MM.1S (cell line): ENCODE measurements at places on chromosomes 16 and 17.

DNA sequence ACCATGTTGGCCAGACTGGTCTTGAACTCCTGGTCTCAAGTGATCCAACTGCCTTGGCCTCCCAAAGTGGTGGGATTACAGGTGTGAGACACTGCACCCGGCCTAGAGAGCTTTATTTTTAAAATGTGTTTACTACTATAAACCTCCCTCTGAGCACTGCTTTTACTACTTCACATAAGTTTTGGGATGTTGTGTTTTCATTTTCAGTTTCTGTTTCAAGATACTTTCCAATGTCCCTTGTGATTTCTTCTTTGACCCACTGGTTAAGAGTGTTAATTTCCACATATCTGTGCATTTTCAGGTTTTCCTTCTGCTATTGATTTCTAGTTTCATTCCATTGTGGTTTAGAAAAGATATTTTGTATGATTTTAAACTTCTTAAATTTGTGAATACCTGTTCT lies 74.4 kb downstream of the NETO2 start:
- H3K27me3 ChIP-seq: no peaks in the 10 kb centered on the region
- no peak overlapping the region for H3K4me3 ChIP-seq
- peak; percentile 64 for DNase-seq
- no peaks in the 10 kb centered on the region for H3K36me3 ChIP-seq

- H3K36me3 ChIP-seq: no peaks in the 10 kb centered on the region
- no peak for DNase-seq
- H3K27me3 ChIP-seq: peaks cover 68% of the 10 kb centered on the region
- no peak overlapping the region for H3K27ac ChIP-seq
- no peak overlapping the region for H3K4me3 ChIP-seq
- no peaks in the 10 kb centered on the region for H3K4me1 ChIP-seq
Measured at GRCh38 chr17:2755891-2756724, 6.7 kb upstream of the CCDC92B start.

GRCh38 chr17:72764632-72765041 lies 327.9 kb downstream of the SLC39A11 start:
- no peak for DNase-seq
- no peaks in the 10 kb centered on the region for H3K4me1 ChIP-seq
- no peak overlapping the region for H3K27ac ChIP-seq
- H3K4me3 ChIP-seq: no peak overlapping the region
- H3K27me3 ChIP-seq: no peaks in the 10 kb centered on the region
- H3K36me3 ChIP-seq: no peaks in the 10 kb centered on the region

DNA sequence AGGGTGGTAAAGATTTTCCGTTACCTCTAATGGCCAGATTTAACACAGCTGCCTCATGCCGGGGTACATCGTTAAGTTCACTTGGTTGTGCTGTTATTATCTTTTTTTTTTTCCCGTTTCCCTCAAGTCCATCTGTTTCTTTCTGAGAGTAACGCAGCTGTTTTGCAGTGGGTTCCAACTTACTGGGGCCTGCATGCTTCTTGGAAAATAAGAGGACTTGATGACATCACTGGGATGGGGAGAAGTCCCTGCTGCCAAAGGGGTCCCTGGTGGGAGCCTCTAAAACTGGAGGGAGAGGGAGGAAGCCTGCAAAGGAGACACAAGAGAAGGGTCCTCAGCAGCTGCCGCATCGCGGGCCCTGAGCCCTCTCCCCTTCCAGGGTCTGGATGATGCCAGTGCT lies 77.8 kb upstream of the NOL11 start:
- H3K4me3 ChIP-seq: no peak overlapping the region
- no peak for DNase-seq
- H3K36me3 ChIP-seq: no peaks in the 10 kb centered on the region

- H3K4me3 ChIP-seq: peak overlapping the region; percentile 30; the same call in 1 of the 2 replicates
- H3K4me1 ChIP-seq: no peaks in the 10 kb centered on the region
- H3K36me3 ChIP-seq: no peaks in the 10 kb centered on the region
- DNase-seq: no peak
- no peaks in the 10 kb centered on the region for H3K27me3 ChIP-seq
Measured at GRCh38 chr16:22670551-22671041, 143.4 kb upstream of the HS3ST2 start.

- no peaks in the 10 kb centered on the region for H3K36me3 ChIP-seq
- no peaks in the 10 kb centered on the region for H3K27me3 ChIP-seq
- DNase-seq: no peak
- H3K4me1 ChIP-seq: no peaks in the 10 kb centered on the region
- H3K27ac ChIP-seq: no peak overlapping the region
Measured at GRCh38 chr17:57707892-57708291, 37.2 kb downstream of the CCDC182 start.

DNA sequence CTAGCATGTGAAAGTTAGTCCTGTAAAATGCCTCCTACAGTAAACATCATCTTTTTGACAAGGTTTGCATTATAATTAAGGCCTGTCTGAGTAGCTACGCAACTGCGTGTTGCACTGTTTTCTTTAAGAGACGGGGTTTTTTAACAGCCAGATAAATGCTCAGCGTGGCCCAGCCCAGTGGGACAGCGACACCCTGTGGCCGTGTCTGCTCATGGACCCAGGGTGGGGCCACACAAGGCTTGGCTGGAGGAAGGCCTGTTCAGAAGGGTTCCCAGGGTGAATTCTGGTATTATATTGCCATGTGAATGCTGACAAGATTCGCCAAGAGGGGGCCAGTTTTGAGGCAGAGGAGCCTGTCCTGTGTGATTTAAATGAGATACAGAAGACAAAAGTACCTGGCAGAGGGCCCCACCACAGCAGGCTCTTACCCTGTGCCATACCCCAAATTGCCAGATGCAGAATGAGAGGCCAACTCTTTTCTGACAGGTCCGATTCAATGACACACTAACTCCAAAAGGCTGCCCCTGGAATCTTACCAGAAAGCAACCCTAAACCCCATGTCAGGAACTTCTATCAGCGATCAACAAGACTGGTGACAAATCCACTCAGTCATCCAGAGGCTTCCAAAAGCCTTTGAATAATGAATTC lies 65.9 kb upstream of the IRX6 start:
- no peaks in the 10 kb centered on the region for H3K4me1 ChIP-seq
- H3K27me3 ChIP-seq: no peaks in the 10 kb centered on the region
- H3K4me3 ChIP-seq: no peak overlapping the region
- no peaks in the 10 kb centered on the region for H3K36me3 ChIP-seq
- no peak overlapping the region for H3K27ac ChIP-seq
- DNase-seq: no peak

DNA sequence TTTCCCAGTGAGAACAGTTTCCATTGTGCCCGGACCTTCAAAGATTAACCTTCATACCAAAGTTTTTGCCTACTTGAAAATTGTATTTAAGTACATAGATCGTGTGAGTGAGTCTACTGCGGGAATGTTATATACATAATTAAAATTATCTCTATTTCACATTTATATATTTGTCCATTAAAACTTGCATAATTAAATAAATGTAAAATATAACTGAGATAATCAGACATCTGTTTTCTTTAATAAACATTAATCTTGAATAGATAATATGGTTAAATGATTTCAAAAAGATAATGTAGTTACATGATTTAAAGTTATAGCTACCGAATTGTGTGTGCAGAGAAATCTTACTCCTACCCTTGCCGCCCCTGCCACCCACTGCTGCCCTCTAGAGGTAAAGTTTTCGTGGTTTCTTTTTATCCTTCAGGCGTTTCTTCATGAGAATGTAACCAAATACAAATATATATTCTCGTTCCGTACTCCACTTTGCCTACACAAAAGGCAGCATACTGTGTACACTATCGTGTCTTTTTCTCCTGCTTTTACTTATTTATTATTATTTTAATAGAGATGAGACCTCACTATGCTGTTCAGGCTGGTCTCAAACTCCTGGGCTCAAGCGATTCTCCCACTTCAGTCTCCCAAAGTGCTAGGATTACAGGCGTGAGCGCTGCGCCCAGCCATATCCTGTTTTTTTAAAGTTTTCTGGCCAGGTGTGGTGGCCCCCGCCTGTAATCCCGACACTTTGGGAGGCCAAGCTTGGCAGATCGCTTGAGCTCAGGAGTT lies 35.6 kb downstream of the RPA1 start:
- H3K27me3 ChIP-seq: no peaks in the 10 kb centered on the region
- DNase-seq: peak; percentile 56
- no peak overlapping the region for H3K4me3 ChIP-seq
- H3K4me1 ChIP-seq: no peaks in the 10 kb centered on the region

GRCh38 chr17:64551461-64551860 lies 44.7 kb downstream of the CEP95 start:
- no peak overlapping the region for H3K27ac ChIP-seq
- H3K36me3 ChIP-seq: no peaks in the 10 kb centered on the region
- H3K4me3 ChIP-seq: no peak overlapping the region
- H3K4me1 ChIP-seq: no peaks in the 10 kb centered on the region

- H3K27ac ChIP-seq: no peak overlapping the region
- H3K36me3 ChIP-seq: no peaks in the 10 kb centered on the region
- DNase-seq: no peak
- no peaks in the 10 kb centered on the region for H3K27me3 ChIP-seq
Measured at GRCh38 chr17:20938244-20938643, 104.6 kb downstream of the USP22 start.

DNA sequence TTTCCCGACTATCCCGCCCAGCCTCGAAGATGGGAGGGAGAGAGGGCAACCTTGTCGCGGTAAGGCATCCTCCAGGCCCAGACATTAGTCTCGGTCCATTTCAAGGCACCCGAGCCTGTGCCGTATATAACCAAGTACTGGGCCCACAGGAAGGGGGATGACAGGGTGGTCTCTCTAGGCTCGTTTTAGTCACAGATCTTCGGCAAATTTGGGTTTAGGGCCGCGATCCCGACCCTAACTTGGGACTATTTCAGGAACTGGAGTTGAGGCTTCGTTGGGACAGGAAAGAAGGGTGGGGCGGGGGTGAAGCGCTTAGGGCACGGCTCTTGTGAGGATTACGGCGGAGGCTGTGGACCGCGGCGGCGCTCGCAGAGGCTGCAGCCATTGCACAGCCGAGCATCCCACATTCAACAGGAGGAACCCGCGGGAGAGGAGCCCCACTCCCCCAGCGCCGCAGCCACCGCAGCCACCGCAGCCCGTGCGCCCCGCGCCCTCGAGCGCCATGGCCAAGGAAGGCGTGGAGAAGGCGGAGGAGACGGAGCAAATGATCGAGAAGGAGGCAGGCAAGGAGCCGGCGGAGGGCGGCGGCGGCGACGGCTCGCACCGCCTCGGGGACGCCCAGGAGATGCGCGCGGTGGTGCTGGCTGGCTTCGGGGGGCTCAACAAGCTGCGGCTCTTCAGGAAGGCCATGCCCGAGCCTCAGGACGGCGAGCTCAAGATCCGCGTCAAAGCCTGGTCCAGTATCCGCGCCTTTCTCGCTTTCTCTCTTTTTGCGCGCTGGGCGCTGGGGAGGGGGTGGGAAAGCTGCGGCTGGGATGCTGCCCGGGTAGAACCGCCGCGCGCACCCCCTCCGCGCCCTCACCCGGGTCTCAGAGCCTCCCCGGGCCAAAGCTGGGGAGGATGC lies at the start of gene VAT1L:
Gene VAT1L (plus strand): TSS at position 384 of the 904 bp plus-strand sequence. CDS start 119 bp downstream, at position 503.
- no peak within 1 kb of the TSS for H3K27ac ChIP-seq
- H3K4me3 ChIP-seq: peak within 1 kb of the TSS; percentile 57
- no peaks in the 10 kb centered on the region for H3K4me1 ChIP-seq
- peak; percentile 10 for DNase-seq

DNA sequence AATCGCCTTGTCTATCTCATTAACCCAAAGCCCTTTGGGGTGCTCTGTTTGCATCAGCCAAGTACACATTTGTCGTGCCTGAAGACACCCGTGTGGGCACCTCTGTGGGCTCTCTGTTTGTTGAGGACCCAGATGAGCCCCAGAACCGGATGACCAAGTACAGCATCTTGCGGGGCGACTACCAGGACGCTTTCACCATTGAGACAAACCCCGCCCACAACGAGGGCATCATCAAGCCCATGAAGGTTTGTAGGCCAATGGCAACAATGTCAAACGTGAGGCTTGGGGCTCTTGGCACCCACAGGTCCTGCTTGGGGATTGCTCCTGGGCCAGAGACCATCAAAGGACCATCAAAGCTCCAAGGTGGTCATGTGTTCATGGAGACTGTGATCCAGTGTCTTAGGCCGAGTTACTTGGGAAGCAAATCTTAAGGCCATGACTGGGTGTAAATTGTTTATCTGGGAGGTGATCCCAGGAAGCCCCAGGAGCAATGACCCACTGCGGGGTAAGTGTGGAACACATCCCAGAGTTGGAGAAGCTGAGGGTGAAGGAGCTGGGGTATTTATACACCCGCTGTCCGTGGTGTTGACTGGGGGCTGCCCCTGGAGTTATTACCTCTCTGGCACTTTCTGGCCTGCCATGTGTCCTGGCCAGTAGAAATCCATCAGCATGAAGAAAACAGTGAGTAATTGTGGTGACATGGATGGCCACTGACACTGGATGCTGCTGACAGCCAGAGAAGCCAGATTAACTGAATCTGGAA lies 24.0 kb downstream of the CDH5 start:
- DNase-seq: no peak
- H3K4me1 ChIP-seq: no peaks in the 10 kb centered on the region
- no peaks in the 10 kb centered on the region for H3K27me3 ChIP-seq
- no peak overlapping the region for H3K27ac ChIP-seq
- H3K36me3 ChIP-seq: no peaks in the 10 kb centered on the region
- no peak overlapping the region for H3K4me3 ChIP-seq

DNA sequence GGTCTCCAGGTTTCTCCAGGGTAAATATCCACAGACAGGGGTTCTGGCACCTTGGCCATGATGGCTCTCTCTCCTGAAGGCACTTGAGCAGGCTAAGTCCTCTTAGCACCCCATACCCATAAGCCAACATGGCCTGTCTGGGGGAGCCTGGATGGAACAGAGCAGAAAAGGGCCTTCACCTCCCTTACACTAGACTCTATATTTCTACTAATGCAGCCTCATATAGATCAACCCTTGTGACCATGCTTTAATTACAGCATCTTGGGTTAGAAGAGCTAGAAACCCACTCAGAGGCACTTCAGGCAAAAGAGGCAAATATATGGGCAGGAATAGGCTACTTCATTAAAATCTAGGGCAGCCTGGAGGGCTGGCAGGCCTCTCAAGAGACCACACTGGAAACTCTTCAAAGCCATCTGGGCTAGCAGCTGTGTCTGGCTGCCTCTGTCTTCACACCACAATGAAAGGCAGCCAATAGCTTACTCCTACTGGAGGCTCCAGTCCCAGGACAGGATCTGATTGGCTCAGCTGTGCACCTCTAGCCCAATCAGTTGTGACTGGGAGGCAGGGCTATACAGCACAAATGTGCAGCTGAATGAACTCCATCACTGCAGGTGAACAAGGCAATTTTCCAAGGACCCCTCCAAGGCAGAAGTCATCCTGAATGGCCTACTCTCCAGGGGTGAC lies 4.7 kb upstream of the CDT1 start:
- H3K4me3 ChIP-seq: no peak overlapping the region
- no peaks in the 10 kb centered on the region for H3K36me3 ChIP-seq
- no peaks in the 10 kb centered on the region for H3K4me1 ChIP-seq
- no peak for DNase-seq
- no peak overlapping the region for H3K27ac ChIP-seq

- no peak overlapping the region for H3K4me3 ChIP-seq
- H3K36me3 ChIP-seq: no peaks in the 10 kb centered on the region
- no peak for DNase-seq
- no peaks in the 10 kb centered on the region for H3K27me3 ChIP-seq
- no peaks in the 10 kb centered on the region for H3K4me1 ChIP-seq
- no peak overlapping the region for H3K27ac ChIP-seq
Measured at GRCh38 chr17:57524839-57525568, 220.1 kb downstream of the CCDC182 start.

GRCh38 chr17:20926532-20926931 lies 116.3 kb downstream of the USP22 start:
- no peak overlapping the region for H3K4me3 ChIP-seq
- peaks cover 5% of the 10 kb centered on the region; the same call in 1 of the 2 replicates for H3K4me1 ChIP-seq
- DNase-seq: no peak
- no peaks in the 10 kb centered on the region for H3K27me3 ChIP-seq
